ENCODE measurements at places on chromosomes 5 and 9.

DNA sequence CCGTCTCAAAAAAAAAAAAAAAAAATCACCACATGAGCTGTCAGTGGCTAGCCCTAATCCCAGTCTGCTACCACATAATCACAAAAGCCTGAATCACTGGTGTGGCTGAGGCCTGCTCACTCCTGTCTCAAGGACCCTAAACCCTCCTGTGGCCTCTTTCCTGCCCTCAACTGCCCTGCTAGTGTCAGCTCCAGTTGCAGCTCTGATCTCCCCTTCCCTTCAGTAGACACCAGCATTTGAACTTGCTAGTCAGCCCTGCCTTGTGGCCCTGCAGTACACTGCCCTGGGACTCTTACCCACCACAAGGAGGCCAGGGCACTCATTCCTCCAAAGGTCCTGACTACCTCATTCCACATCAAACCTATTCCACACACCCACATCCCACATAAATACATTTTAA lies 9.5 kb upstream of the P4HA2 start:
- DNase-seq, result peak; percentile 86

DNA sequence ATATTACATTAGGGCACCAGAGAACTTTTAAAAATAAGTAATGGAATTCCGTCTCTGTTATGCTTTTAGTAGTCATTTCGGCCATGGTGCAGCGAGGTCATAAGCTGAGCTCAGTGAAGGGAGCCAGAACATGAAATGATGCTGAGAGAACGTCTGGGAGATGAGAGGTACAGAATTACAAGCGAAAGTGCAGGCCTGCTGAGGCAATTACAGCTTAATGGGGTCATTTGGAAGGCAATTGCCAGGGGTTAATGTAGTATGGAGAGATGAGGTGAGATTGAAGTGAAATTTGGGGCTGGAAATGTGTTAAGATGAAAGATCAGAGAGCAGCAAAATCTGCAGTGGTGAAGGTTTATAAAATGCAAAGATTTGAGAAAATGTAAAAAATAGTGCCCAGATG lies 96.5 kb downstream of the PBX3 start:
- no peak for DNase-seq

DNA sequence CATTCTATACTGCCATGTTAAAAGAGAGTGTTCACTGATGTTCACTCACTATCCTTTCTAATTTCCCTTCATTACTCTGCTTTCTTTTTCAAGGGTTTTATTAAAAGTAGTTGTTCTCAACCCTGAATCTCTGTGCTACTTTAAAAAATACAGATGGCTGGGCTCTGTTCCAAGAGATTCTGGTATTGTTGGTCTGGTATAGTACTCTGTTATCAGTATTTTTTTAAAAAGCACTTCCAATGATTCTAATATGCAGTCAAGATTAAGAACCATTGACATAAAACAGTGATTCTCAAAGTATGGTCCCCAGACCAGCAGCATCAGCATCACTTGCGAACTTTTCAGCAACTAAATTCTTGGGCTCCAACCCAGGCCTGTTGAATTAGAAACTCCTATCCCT lies 77.0 kb upstream of the STARD4 start:
- DNase-seq, result peak; percentile 37

- peak; percentile 13 for DNase-seq
Observed at GRCh38 chr5:126139086-126139485, 284.1 kb upstream of the GRAMD2B start.
